ENCODE measurements at places on chromosomes 6 and 20.

DNA sequence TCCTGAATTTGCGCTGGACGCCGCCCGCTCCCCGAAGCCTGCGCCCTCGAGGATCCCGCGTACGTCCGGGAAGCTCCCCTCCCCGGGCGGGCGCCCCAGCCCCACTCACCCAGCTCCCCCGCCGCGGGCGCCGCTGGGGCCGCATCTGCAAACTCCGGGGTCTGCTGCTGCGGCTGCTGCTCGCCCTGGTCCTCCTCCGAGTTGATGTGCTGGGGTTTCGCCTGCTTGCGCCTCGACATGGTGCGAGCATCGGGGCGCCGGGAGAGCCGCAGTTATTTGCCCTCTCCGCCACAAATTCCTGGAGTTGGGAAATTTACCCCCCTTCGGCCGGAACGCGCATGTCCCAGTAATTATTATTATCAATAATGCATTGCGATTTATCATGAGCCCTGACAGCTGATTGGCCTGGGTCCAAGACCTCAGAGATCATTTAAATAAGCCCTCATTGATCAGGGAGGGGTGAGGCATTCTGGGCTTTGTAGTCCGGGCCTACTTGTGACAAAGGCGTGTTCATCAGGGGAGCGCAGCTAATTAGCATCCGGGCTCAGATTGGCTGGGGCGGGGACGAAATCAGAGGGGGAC lies at the start of gene SALL4:
Gene SALL4, minus strand, starts transcription at position 352 of the 582 bp plus-strand sequence. Its CDS starts 113 bp downstream, at position 239.
- no peak for DNase-seq

- DNase-seq, result no peak
Observed at GRCh38 chr20:24277196-24277595, 192.2 kb upstream of the SYNDIG1 start.

DNA sequence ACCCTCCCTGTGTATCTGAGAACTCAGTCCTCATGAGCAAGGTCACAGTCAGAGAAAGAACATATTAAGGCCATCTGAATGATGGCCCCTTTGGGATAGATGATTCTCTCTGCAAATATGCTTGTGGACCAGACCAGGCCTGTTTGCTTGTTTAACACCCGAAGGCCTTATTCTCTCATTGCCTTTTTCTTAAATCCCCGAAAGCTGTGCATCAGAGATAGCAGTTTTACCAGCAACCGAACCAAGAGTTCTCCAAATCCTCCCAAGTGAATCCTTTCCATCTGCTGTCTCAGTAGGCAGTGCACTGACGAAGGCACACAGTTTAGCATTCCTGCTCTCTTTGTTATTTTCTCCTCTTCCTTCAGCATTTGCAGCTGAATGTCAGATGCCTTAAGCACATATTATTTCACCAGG lies 79.8 kb downstream of the TRMT6 start:
- no peak for DNase-seq

- DNase-seq, result no peak
Observed at GRCh38 chr20:57736738-57737347, 27.0 kb upstream of the PMEPA1 start.

DNA sequence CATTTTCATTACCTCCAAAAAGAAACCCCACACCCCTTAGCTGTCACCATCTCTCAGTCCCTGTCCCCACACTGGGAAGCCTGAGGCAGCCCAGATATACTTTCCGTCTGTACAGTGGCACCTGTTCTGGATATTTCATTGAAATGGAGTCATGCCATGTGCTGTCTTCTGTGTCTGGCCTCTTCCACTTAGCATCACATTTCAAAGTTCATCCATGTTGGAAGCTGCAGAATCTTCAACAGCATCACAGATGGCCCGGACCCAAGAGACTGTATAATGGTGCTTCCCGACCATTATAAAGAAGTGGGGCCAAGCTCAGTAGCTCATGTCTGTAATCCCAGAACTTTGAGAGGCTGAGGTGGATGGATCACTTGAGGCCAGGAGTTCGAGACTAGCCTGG lies 58.4 kb downstream of the DLGAP4 start:
- no peak for DNase-seq

GRCh38 chr6:163356324-163356723 lies 58.2 kb upstream of the QKI start:
- no peak for DNase-seq
